ENCODE measurements at places on chromosomes 12 and 14.

DNA sequence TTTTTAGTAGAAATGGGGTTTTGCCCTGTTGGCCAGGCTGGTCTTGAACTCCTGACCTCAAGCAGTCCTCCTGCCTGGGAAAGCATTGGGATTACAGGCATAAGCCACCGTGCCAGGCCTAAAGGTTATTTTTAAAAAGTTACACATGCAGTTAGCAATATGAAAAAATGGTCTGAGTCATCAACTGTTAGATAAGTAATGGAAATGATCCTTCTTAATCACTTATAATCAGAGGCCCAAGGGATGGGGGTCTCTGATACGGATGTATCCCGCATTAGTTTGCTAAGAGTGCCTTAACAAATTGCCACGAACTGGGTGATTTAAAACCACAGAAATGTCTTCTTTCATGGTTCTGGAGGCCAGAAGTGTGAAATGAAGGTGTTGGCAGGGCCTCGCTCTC lies 54.1 kb upstream of the FERMT2 start:
- DNase-seq: no peak

GRCh38 chr14:98579140-98579539 lies 692.9 kb downstream of the BCL11B start:
- DNase-seq: no peak

DNA sequence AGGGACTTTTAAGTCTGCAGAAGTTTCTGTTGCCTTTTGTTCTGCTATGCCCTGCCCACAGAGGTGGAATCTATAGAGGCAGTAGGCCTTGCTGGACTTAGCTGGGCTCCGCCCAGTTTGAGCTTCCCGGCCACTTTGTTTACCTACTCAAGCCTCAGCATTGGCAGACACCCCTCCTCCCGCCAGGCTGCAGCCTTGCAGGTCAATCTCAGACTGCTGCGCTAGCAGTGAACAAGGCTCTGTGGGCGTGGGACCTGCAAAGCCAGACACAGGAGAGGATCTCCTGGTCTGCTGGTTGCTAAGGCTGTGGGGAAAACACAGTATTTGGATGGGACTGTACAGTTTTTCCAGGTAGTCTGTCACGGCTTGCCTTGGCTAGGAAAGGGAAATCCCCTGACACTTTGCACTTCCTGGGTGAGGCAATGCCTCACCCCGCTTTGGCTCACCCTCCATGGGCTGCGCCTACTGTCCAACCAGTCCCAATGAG lies 43.7 kb downstream of the CCDC59 start:
- DNase-seq: no peak

GRCh38 chr14:52977798-52978197 lies 26.9 kb upstream of the FERMT2 start:
- no peak for DNase-seq

GRCh38 chr12:123092866-123093265 lies 58.0 kb downstream of the PITPNM2 start:
- DNase-seq: no peak

GRCh38 chr12:47863467-47863866 lies 41.3 kb downstream of the VDR start:
- no peak for DNase-seq

DNA sequence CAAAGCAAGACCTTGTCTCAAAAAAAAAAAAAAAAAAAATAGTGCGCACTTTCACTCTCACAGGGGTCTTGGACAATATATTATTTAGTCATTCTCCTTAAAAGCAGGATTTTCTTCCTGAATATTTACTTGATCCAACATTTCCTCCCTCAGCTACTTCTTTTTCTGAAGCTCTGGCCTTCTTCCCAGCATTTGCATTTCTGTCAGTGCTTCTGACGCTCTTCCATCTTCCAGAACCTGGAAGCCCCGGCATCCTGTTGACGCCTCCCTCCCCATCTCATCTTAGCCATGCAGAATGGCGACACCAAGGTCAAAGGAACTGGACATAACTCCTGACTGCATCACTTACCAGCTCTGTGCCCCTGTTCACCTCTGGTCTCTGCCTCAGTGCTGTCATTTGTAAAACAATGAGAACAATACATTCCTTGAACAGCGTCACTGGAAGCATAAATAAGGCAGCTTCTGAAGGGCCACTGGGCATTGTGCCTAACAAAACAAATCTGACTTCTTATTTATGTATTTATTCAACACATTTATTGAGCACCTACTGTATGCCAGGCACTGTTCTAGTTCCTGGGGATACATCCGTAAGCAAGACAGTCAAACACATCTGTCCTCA lies 90.9 kb upstream of the MDM1 start:
- DNase-seq: no peak

- no peak for DNase-seq
These were observed 488.3 kb upstream of the FLRT2 start for GRCh38 chr14:85041618-85042017.

Data from activated CD8-positive, alpha-beta memory T cell treated with anti-CD3 and anti-CD28 coated beads for 24 hours (primary cell).